ENCODE measurements at places on chromosomes 7 and 10. TPM values are rescaled to one million over a fixed set of nuclear protein-coding genes. Genes with fewer than 3 reads are reported as not detected.

DNA sequence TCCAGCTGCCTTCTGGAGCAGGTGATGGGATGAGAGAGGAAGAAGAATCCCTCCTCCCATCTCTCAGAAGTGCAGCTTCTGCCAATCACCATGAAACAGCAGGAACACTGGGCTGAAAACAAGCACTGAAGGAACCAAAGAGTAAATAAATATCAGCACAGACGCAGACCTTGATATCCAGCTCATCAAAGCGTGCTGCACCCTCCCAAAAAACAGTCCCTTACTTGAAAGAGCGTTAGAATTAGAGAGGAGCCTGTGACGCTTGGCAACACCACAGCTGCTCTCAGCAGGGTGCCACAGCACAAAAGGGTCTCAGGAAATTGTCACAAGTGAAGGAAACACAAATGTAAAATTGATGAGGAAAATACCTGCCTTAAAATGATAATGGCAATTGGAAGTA lies 39.5 kb downstream of the KLF6 start:
- no peak overlapping the region for H3K27ac ChIP-seq
- H3K27me3 ChIP-seq: no peaks in the 10 kb centered on the region
- peak; percentile 53 for DNase-seq
- no peaks in the 10 kb centered on the region for H3K36me3 ChIP-seq
- H3K4me3 ChIP-seq: no peak overlapping the region

DNA sequence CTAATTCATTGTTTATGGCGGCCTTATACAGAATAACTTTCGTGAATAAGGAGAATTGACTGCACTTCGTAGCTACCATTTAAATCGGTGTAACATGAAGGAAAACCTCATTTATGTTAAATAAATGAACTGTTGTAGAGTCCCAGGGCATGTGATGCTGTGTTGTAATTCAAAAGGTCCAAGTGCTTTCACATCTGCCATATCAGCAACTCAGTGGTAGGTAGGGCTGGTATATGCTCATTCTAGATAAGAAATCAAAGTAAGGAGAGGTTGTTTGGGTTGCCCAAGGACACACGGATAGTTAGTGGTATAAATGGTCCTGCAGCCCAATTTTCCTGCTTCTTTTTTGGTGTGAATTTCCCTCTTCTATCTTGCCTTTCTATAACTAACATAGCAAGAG lies 15.8 kb downstream of the BBS9 start:
- DNase-seq: no peak
- no peak overlapping the region for H3K4me3 ChIP-seq
- H3K27me3 ChIP-seq: no peaks in the 10 kb centered on the region
- no peak overlapping the region for H3K27ac ChIP-seq
- no peaks in the 10 kb centered on the region for H3K36me3 ChIP-seq

DNA sequence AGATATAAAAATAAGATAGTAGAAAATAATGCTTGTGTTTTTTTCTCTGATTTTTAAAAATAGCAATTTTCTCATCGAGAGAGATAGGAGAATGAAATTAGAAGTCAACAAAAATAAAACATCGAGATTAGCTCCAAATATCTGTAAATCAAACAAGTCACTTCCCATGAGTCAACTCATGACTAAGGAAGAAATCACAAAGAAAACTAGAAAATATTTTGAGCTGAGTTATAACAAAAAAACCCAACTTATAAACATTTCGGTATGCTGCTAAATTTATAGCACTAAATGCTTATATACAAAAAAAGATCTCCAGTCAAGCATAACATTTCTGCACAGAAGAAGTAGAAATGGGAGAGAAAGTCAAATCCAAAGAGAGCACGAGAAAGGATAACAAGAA lies 140.1 kb downstream of the ITGA8 start:
- no peaks in the 10 kb centered on the region for H3K4me1 ChIP-seq
- no peak overlapping the region for H3K27ac ChIP-seq
- H3K36me3 ChIP-seq: no peaks in the 10 kb centered on the region
- no peak overlapping the region for H3K4me3 ChIP-seq
- H3K27me3 ChIP-seq: no peaks in the 10 kb centered on the region

- H3K27ac ChIP-seq: no peak overlapping the region
- no peaks in the 10 kb centered on the region for H3K27me3 ChIP-seq
- H3K4me3 ChIP-seq: no peak overlapping the region
- no peaks in the 10 kb centered on the region for H3K4me1 ChIP-seq
- no peaks in the 10 kb centered on the region for H3K36me3 ChIP-seq
Observed at GRCh38 chr10:29276251-29276850, 12.5 kb upstream of the LYZL1 start.

- H3K36me3 ChIP-seq: no peaks in the 10 kb centered on the region
- H3K27ac ChIP-seq: peak overlapping the region; percentile 100
- peaks cover 60% of the 10 kb centered on the region for H3K4me1 ChIP-seq
- peak overlapping the region; percentile 78 for H3K4me3 ChIP-seq
- H3K27me3 ChIP-seq: peaks cover 11% of the 10 kb centered on the region
Observed at GRCh38 chr10:75408509-75408875, 6.9 kb upstream of the ZNF503 start.

GRCh38 chr7:96199421-96199820 lies 122.5 kb downstream of the SLC25A13 start:
- no peaks in the 10 kb centered on the region for H3K36me3 ChIP-seq
- no peaks in the 10 kb centered on the region for H3K4me1 ChIP-seq
- no peak for DNase-seq
- no peak overlapping the region for H3K4me3 ChIP-seq
- no peaks in the 10 kb centered on the region for H3K27me3 ChIP-seq

- H3K27me3 ChIP-seq: peaks cover 96% of the 10 kb centered on the region
- H3K4me3 ChIP-seq: no peak overlapping the region
- DNase-seq: no peak
- H3K27ac ChIP-seq: no peak overlapping the region
Observed at GRCh38 chr7:20790375-20790774, 3.7 kb upstream of the SP8 start.

GRCh38 chr10:87635498-87636312 lies 24.0 kb upstream of the PAPSS2 start:
- H3K36me3 ChIP-seq: no peaks in the 10 kb centered on the region
- H3K27me3 ChIP-seq: no peaks in the 10 kb centered on the region
- no peak overlapping the region for H3K4me3 ChIP-seq
- DNase-seq: peak; percentile 82
- H3K27ac ChIP-seq: no peak overlapping the region

GRCh38 chr10:118840071-118840775 lies 85.5 kb upstream of the CACUL1 start:
- H3K4me3 ChIP-seq: no peak overlapping the region
- H3K4me1 ChIP-seq: peaks cover 7% of the 10 kb centered on the region
- H3K27me3 ChIP-seq: no peaks in the 10 kb centered on the region
- no peaks in the 10 kb centered on the region for H3K36me3 ChIP-seq

GRCh38 chr10:33098951-33099663 lies 141.1 kb upstream of the ITGB1 start:
- DNase-seq: no peak
- H3K4me3 ChIP-seq: no peak overlapping the region
- H3K27ac ChIP-seq: no peak overlapping the region
- H3K4me1 ChIP-seq: no peaks in the 10 kb centered on the region
- no peaks in the 10 kb centered on the region for H3K36me3 ChIP-seq

DNA sequence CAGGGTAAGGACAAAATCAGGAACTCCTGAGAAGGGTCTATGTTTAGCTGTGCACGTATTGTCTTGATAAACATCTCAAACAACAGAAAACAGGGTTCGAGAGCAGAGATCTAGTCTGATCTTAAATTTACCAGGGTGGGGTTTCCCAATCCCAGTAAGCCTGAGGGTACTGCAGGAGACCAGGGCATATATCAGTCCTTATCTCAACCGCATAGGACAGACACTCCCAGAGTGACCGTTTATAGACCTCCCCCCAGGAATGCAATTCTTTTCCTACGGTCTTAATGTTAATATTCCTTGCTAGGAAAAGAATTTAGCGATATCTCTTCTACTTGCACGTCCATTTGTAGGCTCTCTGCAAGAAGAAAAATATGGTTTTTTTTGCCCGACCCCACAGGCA lies 35.5 kb downstream of the VIM start:
- no peaks in the 10 kb centered on the region for H3K4me1 ChIP-seq
- no peak overlapping the region for H3K27ac ChIP-seq
- DNase-seq: no peak
- no peaks in the 10 kb centered on the region for H3K36me3 ChIP-seq
- no peak overlapping the region for H3K4me3 ChIP-seq

DNA sequence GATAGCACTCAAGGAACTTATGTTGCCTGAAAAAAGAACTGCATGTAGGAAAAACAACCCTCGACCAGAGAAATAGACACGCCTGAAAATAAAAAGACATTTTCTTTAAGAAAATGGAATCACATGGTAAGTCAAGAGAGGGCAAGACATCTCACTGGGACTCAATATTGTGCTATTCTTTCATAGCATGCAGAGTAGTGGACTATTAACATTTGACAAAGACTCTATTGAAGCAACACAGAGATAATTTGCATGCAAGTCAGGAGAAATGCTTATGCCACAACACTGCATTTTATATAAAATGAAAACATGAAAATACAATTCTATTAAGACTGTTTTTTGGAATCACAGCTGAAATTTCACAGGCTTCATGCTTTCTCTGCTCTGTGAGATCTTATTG lies 77.9 kb upstream of the RHOBTB1 start:
- H3K36me3 ChIP-seq: no peaks in the 10 kb centered on the region
- DNase-seq: no peak
- no peak overlapping the region for H3K27ac ChIP-seq
- H3K4me1 ChIP-seq: no peaks in the 10 kb centered on the region

OR9A2 gene
- not detected for total RNA-seq

GNAT3 gene
- total RNA-seq: not detected

DYDC2 gene
- total RNA-seq: not detected

MYL10 gene
- total RNA-seq: not detected

CYP26C1 gene
- total RNA-seq: under 0.01 TPM

PAPOLB gene
- total RNA-seq: 0.46 TPM
